NCI-H1694 (cell line): ENCODE measurements at places on chromosomes 16 and 17.

- DNase-seq: no peak
Observed at GRCh38 chr17:43330876-43331639, 67.7 kb upstream of the ARL4D start.

GRCh38 chr17:49901460-49902331, 53.8 kb upstream of the TAC4 start:
- no peak for DNase-seq

DNA sequence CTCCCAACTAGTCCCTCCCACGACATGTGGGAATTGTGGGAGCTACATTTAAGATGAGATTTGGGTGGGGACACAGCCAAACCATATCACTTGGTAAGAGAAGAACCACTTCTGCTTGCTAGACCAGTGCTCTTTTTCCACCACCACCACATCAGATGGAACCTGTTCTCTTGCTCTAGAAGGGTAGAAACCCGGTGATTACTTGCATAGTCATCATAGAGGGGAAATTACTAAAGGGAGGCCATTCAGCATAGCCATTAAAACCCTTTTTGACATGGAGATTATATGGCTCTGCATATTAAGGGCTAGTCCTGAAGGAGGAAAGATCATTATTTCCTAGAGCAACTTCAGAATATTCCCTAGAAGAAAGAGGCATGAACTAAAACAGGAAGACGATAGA, 1188.0 kb downstream of the CDH11 start:
- DNase-seq: no peak

GRCh38 chr16:70715860-70716357, 30.1 kb upstream of the MTSS2 start:
- peak; percentile 56 for DNase-seq

GRCh38 chr16:23401139-23401538, 51.9 kb downstream of the COG7 start:
- no peak for DNase-seq

- no peak for DNase-seq
Observed at GRCh38 chr17:60165223-60165622, 15.4 kb downstream of the CA4 start.
